ENCODE measurements at places on chromosomes 12 and 14. TPM values are rescaled to one million over a fixed set of nuclear protein-coding genes. Genes with fewer than 3 reads are reported as not detected.

DNA sequence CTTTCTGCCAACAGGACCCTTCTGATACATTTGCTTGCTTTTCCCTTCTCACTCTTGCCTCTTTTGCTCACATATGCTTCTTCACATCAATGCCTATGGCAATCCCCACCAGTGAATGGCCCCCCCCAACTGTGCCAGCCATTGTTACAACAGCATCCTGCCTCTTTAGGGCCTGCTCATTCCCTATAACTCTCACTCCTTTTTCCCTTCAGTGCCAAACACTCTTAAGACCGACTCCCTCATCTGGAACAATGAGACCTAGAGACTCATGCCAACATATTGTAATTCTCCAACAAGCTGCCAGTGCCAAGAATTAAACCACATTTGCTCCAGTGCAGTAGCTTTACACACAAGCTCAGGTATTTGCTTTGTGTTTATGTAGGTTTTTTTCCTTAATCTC lies 189.0 kb downstream of the SOX5 start:
- DNase-seq: no peak

GRCh38 chr12:48198985-48199384 lies 4.1 kb downstream of the OR10AD1 start:
- no peak for DNase-seq

DNA sequence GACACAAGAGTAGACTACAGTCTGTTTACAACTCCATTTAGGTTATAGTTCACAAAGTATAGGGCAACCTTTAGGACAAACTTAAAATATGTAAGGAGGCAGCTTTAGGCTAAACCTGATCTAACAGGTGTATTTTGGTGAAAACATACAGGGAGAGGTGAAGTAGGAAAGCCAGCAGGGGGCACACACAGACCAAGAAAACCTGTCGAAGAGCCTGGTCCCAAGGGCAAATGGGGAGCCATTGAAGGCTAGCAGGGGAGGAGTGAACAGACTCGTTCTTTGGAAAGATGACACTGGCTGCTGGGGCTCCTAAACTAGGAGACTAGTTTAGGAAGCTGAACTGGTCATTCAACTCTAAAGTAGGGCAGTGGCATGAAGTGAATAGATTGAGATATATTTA lies 138.8 kb upstream of the WSCD2 start:
- DNase-seq: no peak

DNA sequence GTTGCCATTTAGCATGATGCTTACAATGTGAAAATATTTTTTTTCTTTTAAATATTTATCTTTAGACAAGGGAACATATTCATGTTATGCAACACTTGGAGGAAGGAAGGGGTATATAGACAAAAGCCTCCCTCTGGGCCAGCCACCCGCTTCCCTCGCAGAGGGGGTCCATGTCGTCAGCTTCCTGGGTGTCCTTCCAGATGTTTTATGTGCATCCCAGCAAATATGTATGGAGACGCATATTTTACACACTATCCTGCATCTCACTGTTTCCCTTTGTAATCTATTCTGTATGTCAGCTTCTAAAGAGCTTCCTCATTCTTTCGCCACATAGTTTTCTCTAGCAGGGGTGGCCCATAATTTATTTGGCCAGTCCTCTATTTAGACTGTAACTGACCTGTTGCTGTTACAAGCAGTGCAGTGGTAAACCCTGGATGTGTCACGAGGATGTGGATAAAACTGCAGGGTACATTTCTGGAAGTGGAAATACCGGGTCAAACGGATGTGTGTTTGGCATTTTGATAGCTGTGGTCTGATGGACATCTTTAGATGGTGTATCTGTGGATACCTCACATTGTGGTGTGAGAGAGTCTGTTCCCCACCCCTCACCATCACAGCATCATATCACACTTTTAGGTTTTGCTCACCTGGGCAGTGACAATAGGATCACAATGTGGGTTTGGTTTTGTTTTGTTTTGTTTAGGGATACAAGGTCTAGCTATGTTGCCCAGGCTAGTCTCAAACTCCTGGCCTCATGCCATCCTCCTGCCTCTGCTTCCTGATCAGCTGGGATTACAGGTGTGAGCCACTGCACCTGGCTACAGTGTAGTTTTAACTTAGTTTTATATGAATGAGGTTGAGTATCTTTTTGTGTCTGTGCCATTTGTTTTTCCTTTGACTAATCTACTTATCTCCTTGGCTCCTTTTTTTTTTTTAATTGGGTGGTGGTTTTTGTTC lies 31.6 kb downstream of the FAM222A start:
- DNase-seq: no peak

KIF21A gene
- total RNA-seq: 23.3 TPM

DNA sequence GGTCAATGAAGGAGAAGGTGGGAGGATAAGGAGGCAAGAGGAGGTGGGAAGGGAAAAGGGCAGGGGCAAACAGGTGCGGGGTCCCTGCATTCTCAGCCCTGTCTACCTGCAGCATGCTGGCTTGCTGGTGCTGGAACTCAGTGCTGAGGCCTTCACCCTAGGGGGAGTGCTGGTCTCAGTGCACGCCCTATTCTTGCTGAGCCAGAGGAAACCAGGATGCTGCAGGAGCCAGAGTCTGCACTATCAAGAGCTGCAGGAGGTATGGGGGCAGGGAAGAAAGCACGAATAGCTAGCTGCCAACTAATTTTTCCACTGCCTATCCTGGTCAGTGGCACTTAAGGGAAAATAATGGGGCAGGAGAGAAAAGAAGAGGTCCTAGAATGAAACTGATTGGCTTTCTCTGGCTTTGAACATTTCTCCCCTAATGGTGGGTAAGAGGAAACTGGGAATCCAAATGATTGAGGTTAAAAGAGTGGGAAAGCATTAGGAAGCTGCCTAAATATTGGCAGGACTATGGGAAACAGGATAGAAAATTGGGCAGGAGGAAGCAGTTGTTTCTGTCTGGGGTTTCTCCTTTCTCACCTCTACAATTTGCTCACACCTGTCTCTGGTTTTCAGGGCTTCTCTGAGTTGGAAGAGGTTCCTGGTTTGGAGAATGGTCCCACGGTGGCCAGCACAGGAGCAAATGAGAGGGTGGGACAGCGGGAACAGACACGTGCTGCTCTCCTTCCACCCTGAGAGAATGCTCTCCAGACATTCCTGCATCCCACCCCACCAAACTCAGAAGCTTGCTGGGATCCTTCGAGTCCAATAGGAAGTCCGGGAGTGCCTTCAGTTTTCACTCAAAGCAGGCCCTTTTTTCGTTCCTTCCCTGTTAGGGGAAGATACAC lies 1.9 kb downstream of the TMEM253 start:
- DNase-seq: no peak

DNA sequence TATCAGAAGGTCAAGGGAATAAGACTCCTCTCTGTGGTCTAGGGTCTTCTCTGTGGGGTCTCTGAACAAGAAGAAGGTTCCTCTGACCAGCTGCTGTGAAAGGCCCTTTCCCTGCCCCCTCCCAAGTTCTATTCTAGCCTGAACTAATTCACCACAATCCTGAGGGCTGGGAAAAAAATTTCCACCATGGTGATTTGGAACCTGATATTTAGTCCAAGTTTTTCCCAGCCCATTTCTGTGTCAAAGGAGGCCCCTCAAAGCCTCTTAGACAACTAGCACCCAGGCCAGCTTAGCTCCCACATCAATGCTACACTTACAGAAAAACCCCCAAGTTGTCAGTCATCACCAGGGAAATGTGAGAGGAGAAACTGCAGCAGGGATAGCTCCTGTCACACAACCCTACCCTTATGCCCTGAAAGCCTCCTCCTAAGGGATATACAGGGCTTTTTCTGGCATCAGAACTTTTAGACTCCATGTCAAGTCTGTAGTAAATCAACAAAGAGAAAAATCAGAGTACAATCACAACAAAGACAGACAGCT lies 4.5 kb downstream of the FMNL3 start:
- no peak for DNase-seq

CLEC4E gene
- not detected for total RNA-seq

- DNase-seq: no peak
These were observed 256.9 kb upstream of the RGS6 start for GRCh38 chr14:71675126-71675899.

- no peak for DNase-seq
These were observed 19.1 kb downstream of the ANKRD9 start for GRCh38 chr14:102490456-102490855.

Data from activated T-helper 1 cell treated with anti-CD3 and anti-CD28 coated beads, Interleukin-12 subunit alpha, Interleukin-12 subunit beta, Interleukin-2, Interleukin-4 antibody, amounts not matched to agents 30 ng/mL and 10 ng/mL and 1 ng/mL, durations not matched to agents 14 hours and 24 hours and 36 hours (primary cell).